ENCODE measurements at places on chromosomes 7 and 10. TPM values are rescaled to one million over a fixed set of nuclear protein-coding genes. Genes with fewer than 3 reads are reported as not detected.

The RASSF4 gene
- total RNA-seq: 68.4 TPM

The GJD4 gene
- not detected for total RNA-seq

- H3K27me3 ChIP-seq: no peaks in the 10 kb centered on the region
- no peak overlapping the region for H3K27ac ChIP-seq
- no peaks in the 10 kb centered on the region for H3K36me3 ChIP-seq
- no peak overlapping the region for H3K4me3 ChIP-seq
Measured at GRCh38 chr10:34137955-34138354, 677.1 kb downstream of the PARD3 start.

DNA sequence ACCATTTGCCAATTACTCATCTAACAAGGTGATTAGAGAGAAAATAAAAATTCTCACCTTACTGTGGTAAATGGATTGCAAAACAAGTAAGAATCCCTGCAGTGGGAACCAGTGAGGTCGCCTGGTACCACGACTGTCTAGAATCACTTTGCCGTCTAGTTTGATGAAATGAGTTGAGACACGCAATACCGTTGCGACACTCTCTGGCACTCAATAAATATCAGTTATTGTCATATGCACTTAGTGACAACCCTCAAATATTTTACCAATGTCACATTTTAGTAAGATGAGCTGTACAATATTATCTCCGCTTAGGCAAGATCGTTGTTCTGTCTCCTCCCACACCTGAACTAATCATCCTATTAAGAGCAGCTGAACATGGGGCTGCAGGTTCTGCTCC, 114.4 kb upstream of the ADARB2 start:
- H3K4me1 ChIP-seq: no peaks in the 10 kb centered on the region
- no peaks in the 10 kb centered on the region for H3K27me3 ChIP-seq
- H3K27ac ChIP-seq: no peak overlapping the region
- no peaks in the 10 kb centered on the region for H3K36me3 ChIP-seq
- no peak overlapping the region for H3K4me3 ChIP-seq

- H3K27ac ChIP-seq: no peak overlapping the region
- no peak for DNase-seq
- H3K4me1 ChIP-seq: peaks cover 26% of the 10 kb centered on the region
Measured at GRCh38 chr10:129969911-129970464, 5.9 kb upstream of the EBF3 start.

DNA sequence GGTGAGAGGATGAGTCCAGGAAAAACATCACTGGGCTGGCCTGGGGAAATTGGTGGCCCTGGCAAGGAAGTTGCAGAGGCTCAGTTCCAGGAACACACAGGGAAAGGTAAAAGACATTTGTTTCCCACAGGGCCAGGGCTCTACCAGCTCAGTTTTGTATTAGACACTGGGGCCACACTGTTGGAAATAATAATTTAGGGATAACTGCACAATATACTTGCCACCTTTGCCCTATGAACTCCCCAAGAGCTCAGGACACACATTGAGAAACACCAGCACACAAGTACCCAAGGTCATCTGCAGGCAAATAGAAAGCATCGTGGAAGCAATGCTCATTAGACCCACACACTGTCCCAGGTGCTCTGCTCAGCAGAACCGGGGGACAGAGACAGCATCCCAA, 617.6 kb downstream of the PTPRN2 start:
- H3K4me3 ChIP-seq: no peak overlapping the region
- H3K27me3 ChIP-seq: no peaks in the 10 kb centered on the region
- DNase-seq: no peak

The ACSL5 gene
- 33.2 TPM for total RNA-seq

The CALHM3 gene
- not detected for total RNA-seq

GRCh38 chr10:72109636-72110157, 21.3 kb upstream of the SPOCK2 start:
- H3K27ac ChIP-seq: peak overlapping the region; percentile 18
- no peak overlapping the region for H3K4me3 ChIP-seq
- peaks cover 5% of the 10 kb centered on the region for H3K4me1 ChIP-seq
- H3K36me3 ChIP-seq: no peaks in the 10 kb centered on the region
- DNase-seq: no peak

Measured in upper lobe of left lung (tissue), 6 donors.